Lower leg skin (tissue), 4 donors: ENCODE measurements at places on chromosomes 6 and 20.

DNA sequence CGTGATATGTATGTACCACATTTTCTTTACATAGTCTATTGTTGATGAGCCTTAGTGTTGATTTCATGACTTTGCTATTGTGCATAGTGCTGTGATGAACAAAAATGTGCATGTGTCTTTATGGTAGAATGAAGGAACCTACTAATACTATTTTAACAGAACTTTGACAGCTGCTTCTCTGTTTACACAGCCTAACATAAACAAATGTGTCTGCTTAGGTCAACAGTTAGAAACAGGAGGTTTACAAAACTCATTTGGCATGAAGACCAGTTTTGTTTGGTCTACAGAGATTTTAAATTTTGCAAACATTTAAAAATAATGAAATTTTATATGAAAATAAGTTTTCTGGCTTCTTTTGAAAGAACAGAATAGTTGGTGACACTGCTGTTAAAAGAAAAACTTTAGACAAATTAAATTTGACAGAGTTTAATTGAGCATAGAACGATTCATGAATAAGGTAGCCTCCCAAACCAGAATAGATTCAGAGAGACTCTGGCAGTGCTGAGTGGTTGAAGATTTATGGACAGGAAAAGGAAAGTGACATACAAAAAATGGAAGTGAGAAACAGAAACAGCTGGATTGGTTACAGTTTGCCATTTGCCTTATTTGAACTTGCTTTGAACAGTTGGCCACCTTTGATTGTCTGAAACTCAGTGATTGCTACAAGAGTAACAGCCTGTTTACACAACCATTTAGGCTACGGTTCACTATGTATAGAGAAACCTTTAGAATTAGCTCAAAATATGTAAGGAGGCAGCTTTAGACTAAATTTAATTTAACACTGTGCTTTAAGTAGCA is 715.8 kb upstream of the HS3ST5 start:
- no peak for DNase-seq

DNA sequence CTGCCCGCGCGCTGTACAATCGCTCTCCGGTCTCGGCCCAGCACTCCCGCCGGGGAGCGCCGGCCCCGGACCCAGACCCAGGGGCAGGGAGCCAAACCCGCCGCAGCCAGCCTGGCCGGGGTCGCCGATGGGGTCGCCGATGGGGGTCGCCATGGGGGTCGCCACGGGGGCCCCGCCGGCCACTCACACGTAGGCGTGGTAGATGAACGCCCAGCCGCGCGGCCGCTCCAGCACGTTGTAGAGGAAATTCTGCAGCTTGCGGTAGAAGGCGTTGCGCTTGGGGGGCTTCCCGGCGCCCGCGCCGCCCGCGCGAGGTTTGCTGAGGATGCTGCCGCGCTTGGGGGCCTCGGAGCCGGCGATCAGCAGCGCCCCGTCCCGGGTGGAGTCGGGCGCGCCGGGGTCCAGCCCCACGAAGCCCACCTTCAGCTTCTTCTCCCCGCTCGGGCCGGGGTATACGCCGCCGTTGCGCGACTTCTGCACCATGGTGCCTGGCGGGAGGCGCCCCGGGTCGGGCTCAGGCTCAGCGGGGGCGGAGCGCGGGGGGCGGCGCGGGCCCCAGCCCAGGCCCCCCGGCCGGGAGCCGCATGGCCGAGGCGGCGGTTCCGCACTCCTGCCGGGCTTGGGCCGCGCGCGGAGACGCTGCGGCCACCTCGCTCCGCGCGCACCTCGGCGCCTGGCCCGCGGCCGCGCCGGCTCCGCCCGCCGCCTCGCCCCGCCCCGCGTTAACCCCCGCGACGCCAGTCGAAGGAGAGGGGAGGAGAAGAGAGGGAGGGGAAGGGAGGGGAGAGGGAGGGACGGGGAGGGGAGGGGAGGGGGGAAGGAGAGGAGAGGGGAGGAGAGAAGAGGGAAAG is at the start of gene KCNQ2:
Gene KCNQ2, minus strand, starts transcription at position 675 of the 851 bp plus-strand sequence. Its CDS starts 192 bp downstream, at position 483.
- DNase-seq: no peak

- no peak for DNase-seq
Observed at GRCh38 chr6:11386323-11386722, 151.2 kb upstream of the TMEM170B start.

DNA sequence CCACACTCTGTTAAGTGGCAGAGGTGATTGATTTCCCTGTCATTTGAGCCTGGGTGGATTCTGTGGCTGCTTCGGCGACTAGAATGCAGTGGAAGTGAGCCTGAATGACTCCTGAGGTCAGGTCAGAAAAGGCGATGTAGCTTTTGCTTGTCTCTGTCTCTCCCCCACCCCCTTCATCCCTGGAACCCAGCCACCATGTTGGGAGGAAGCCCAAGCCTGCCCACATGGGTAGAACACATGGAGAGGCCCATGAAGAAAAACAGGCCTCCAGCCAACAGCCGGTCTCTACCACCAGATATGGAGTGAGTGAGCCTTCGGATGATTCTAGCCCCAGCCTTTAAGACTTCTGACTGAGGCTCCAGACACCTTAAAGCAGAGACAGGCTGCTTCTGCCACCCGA is 181.0 kb downstream of the TFAP2C start:
- DNase-seq: no peak

DNA sequence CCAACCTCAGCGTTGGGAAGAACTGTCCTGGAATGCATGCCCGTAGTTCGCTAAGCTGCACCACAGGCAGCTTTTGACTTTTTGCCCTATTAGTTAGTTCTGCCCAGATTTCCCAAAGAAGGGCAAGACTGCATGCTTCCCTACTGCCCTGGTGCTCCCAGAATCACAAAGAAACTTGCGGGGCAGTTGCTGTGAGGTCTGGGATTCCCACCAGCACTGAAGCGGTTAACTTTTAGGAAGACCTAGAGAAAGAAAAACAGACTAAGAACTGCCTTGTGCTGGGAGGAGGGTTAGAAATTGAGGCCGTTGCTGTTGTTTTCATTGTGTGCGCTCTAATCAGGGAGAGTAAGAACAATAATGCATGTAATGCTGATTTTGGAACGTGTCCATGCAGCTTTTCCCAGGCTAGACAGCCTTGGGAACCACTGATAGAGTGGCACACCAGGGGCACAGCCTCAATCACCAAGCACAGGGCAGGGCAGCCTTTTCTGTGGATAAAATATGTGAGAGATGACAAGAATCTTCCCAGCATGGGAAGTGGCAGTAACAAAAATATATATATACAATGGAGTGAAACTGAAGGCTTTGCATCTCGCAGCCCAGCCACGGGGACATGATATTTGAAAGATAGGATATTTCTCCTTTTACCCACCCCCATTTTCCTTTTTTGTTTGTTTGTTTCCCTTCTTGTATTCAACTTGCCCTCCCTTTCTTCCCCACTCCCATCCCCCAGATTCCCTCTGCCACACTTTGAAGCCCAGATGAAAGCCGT is 137.7 kb upstream of the HEY2 start:
- DNase-seq: no peak
